ENCODE measurements at places on chromosomes 2 and 18.
A peak's percentile ranks its signal among the peaks of the same experiment; 100 is the strongest.

GRCh38 chr2:169080250-169081069 lies 11.1 kb downstream of the DHRS9 start:
- H3K36me3 ChIP-seq: no peaks in the 10 kb centered on the region
- H3K4me3 ChIP-seq: no peak overlapping the region
- DNase-seq: no peak
- no peak overlapping the region for H3K27ac ChIP-seq
- H3K4me1 ChIP-seq: no peaks in the 10 kb centered on the region
- H3K27me3 ChIP-seq: no peaks in the 10 kb centered on the region

DNA sequence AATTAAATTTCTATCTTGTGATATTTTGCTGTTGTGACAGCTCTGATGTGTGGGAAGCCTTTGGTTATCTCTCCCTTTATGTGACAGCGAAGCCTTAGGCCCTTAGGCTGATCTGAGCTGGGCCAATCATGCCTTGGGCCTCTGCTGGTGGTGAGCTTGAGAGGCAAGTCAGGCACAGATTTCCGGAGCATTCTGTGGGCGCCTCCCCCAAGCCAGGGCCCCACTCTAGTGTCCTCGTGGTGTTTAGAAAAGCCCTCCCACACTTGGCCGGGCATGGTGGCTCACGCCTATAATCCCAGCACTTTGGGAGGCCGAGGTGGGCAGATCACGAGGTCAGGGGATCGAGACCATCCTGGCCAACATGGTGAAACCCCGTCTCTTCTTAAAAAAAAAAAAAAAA lies 239.8 kb downstream of the SH3RF3 start:
- no peaks in the 10 kb centered on the region for H3K27me3 ChIP-seq
- no peak overlapping the region for H3K27ac ChIP-seq
- no peak overlapping the region for H3K4me3 ChIP-seq
- H3K36me3 ChIP-seq: no peaks in the 10 kb centered on the region
- no peak for DNase-seq

DNA sequence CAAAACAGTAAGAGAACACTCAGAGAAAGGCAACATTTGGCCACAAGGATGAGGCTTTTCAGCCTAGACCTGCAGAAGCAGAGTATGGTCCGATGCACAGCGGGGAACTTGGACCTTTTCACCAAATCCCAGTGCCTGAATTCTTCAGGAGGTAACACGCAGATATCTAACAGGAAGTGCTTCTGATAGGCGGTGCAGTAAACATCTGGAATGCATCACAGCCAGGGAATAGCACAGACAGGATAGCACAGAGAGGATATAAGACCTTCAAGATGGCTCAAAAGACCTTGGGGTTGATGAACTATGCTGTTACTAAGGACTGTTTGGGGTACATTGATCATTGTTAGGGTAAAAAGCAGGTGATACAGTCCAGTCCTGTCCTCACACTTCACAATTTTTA lies 1.7 kb downstream of the TMEM127 start:
- H3K27me3 ChIP-seq: no peaks in the 10 kb centered on the region
- H3K27ac ChIP-seq: no peak overlapping the region
- peaks cover 33% of the 10 kb centered on the region for H3K36me3 ChIP-seq
- H3K4me3 ChIP-seq: no peak overlapping the region
- peaks cover 16% of the 10 kb centered on the region for H3K4me1 ChIP-seq

- DNase-seq: peak; percentile 70
- no peak overlapping the region for H3K27ac ChIP-seq
- no peaks in the 10 kb centered on the region for H3K27me3 ChIP-seq
- no peaks in the 10 kb centered on the region for H3K4me1 ChIP-seq
These were observed 27.1 kb upstream of the ICOS start for GRCh38 chr2:203909261-203909967.

DNA sequence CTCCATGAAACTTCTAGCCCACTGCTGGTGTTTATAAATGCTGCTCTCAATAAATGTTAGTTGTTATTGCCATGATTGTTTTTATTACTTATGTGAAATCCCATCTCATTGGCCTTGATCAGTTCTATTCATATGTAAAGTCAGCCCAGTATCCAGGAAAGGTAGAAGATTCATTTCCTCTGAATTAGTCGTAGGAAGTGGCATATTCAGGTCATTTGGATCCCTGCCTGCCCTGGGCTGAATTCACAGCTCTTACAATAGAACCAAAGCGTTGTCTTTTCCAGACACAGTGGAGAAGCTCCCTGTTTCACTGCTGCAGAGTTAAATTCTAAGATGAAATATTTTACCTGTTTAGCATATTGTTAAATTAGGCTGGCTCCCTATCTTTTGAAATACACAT lies 70.3 kb downstream of the MAIP1 start:
- no peak overlapping the region for H3K27ac ChIP-seq
- no peaks in the 10 kb centered on the region for H3K4me1 ChIP-seq
- no peak overlapping the region for H3K4me3 ChIP-seq
- no peaks in the 10 kb centered on the region for H3K36me3 ChIP-seq
- H3K27me3 ChIP-seq: no peaks in the 10 kb centered on the region

GRCh38 chr2:45344071-45344470 lies 267.0 kb downstream of the SRBD1 start:
- peaks cover 1% of the 10 kb centered on the region for H3K4me1 ChIP-seq
- DNase-seq: no peak
- no peak overlapping the region for H3K4me3 ChIP-seq
- H3K27me3 ChIP-seq: no peaks in the 10 kb centered on the region
- H3K36me3 ChIP-seq: no peaks in the 10 kb centered on the region

DNA sequence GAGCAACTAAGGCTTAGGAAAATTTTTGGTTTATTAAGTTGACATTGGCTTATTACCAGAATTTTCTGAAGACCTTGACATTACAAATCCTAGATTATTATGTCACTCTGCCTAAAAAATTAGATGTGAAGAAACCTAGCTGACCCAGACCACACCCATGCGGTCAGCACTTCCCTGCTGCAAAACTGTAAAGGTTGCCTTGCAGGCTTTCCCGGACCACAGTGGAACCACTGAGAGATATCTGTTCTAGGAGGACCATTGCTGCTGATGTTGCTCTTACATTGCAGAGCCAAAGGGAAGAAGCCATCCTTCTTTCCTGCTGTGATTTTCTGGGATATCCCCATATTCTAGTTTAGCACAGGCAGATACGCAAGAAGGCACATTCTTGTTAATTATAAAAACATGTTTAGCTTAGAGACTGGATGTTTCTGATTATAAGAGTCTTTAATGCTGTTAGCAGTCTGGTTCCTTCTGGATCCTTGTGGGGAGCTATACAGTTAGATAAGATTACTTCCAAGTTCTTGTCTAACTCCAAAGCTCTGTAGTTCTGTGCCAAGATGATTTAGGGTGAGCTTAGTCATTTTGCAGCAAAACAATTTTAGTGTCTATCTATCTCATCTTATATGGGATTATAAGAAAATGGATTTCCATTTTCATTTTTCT lies 70.2 kb downstream of the AOX1 start:
- no peaks in the 10 kb centered on the region for H3K27me3 ChIP-seq
- H3K4me3 ChIP-seq: no peak overlapping the region
- no peak overlapping the region for H3K27ac ChIP-seq
- H3K36me3 ChIP-seq: no peaks in the 10 kb centered on the region
- H3K4me1 ChIP-seq: no peaks in the 10 kb centered on the region

DNA sequence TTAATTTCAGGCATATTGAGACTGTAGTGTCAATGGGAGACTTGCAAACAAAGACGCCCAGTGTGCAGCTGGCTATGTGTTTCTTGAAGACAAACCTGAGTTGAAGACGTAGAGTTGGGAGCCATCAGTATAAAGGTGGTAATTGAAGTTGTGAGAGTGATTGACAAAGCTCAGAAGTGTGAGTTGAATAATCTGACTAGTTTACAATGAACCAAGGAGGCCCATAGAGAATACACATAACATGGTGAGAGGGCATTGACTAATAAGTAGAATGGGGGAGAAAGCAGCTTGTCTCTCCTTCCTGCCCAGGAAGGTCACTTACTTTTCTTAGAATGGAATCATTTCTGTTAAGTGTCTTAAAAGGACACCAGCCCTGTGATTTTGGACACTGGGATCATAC lies 14.1 kb downstream of the SP110 start:
- no peaks in the 10 kb centered on the region for H3K36me3 ChIP-seq
- no peak overlapping the region for H3K27ac ChIP-seq
- no peaks in the 10 kb centered on the region for H3K27me3 ChIP-seq
- no peaks in the 10 kb centered on the region for H3K4me1 ChIP-seq
- H3K4me3 ChIP-seq: no peak overlapping the region

GRCh38 chr2:235730115-235730514 lies 236.3 kb downstream of the AGAP1 start:
- peaks cover 3% of the 10 kb centered on the region for H3K4me1 ChIP-seq
- H3K27me3 ChIP-seq: no peaks in the 10 kb centered on the region
- no peak overlapping the region for H3K27ac ChIP-seq
- H3K36me3 ChIP-seq: no peaks in the 10 kb centered on the region

GRCh38 chr2:84293791-84294380 lies 165.2 kb downstream of the SUCLG1 start:
- no peaks in the 10 kb centered on the region for H3K4me1 ChIP-seq
- DNase-seq: no peak
- H3K27me3 ChIP-seq: no peaks in the 10 kb centered on the region
- no peak overlapping the region for H3K4me3 ChIP-seq

DNA sequence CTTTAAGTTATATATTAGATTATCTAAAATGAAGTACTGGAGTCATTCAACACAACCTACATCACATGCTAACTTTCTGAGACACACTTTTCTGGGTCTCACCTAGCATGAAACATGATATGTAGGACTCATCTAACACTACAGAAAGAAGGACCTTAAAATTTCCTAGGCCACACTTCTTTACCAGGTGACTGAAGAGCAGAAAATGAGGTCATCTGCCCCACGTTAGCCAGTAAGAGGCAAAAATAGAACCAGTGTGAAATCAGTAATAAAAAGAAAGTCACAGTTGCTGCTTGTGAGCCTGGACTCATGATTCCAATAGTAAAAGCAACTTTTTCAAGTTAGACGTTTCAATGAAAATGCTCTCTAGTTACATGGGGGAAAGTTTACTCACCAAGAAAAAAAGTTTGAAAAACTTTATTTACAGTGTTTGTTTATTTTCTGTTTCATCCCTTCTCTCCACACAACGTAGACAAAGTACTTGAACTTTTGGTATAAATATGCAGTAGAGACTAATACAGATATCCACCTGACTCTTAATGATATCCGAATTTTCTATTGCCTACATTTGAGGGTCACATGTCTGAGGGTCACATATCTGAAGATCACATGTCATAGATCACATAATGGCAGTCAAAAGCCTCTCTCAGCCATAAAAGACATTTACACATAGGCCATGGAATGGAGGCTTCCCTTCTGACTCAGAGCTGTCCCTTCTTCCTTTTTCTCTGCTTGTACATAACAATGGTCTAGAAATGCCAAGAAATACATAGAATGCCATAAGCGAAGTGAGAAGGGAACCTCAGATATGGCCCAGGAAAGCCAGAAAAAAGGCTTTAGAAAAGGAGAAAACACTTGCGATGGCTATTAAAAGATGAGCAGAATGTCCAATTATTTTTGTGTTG lies 362.9 kb downstream of the ZEB2 start:
- H3K4me3 ChIP-seq: no peak overlapping the region
- DNase-seq: no peak
- H3K36me3 ChIP-seq: no peaks in the 10 kb centered on the region
- no peak overlapping the region for H3K27ac ChIP-seq
- H3K4me1 ChIP-seq: no peaks in the 10 kb centered on the region

GRCh38 chr2:234905547-234906265 lies 46.1 kb upstream of the SH3BP4 start:
- H3K36me3 ChIP-seq: no peaks in the 10 kb centered on the region
- H3K27ac ChIP-seq: no peak overlapping the region
- no peak overlapping the region for H3K4me3 ChIP-seq
- H3K27me3 ChIP-seq: no peaks in the 10 kb centered on the region
- peaks cover 2% of the 10 kb centered on the region for H3K4me1 ChIP-seq

DNA sequence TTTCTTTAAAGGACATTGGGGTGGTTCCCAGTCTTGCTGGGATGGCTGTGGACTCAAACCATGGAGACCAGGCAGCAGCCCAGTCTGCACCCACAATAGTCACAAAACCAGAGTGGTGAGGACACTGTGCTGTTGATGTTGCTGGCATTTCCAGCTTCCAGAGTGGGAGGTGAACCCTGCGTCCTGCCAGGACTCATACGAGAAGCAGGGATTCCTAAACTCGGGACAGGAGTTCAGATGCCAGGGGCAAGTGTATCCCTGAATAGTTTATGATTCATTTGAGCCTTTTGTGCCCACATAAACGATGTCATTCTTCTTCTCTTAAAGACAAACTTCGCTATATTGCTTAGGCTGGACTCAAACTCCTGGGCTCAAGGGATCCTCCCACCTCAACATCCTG lies 62.8 kb downstream of the TCF7L1 start:
- no peak overlapping the region for H3K27ac ChIP-seq
- no peaks in the 10 kb centered on the region for H3K4me1 ChIP-seq
- DNase-seq: no peak
- H3K27me3 ChIP-seq: no peaks in the 10 kb centered on the region
- no peaks in the 10 kb centered on the region for H3K36me3 ChIP-seq

DNA sequence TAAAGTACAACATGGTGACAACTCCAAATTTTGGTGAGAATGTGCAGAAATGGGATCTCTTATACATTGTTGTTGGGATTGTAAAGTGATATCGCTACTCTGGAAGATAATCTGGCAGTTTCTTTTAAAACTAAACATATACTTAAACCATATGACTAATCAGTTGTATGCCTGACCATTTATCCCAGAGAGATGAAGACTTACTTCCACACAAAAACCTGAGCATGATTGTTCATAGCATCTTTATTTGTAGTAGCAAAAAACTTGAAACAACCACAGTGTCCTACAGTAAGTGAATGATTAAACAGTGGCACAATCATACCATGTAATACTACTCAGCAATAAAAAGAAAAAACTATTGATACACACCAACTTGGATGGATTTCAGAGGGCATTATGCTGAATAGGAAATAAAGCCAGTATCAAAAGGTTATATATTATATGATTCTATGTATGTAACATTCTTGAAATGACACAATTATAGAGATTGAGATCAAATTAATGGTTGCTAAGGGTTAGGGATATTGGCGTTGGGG lies 47.3 kb downstream of the EPB41L5 start:
- no peak overlapping the region for H3K4me3 ChIP-seq
- no peaks in the 10 kb centered on the region for H3K36me3 ChIP-seq
- no peaks in the 10 kb centered on the region for H3K4me1 ChIP-seq
- DNase-seq: no peak
- H3K27me3 ChIP-seq: no peaks in the 10 kb centered on the region
- H3K27ac ChIP-seq: no peak overlapping the region

DNA sequence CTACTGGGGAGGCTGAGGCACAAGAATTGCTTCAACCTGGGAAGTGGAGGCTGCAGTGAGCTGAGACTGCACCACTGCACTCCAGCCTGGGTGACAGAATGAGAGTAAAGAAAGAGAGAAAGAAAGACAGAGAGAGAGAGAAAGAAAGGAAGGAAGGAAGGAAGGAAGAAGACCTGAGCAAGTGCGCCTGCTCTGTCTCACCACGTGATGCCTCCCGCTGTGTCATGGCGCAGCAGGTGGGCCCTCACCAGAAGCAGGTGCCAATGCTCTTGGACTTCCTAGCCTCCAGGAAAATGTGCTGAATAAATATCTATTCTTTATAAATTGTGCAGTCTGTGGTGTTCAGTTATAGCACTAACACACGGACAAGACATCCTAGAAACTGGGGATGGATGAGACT lies 270.0 kb downstream of the CYP26B1 start:
- peaks cover 7% of the 10 kb centered on the region for H3K4me1 ChIP-seq
- H3K36me3 ChIP-seq: no peaks in the 10 kb centered on the region
- H3K27me3 ChIP-seq: no peaks in the 10 kb centered on the region
- DNase-seq: no peak

- peaks cover 2% of the 10 kb centered on the region for H3K4me1 ChIP-seq
- DNase-seq: no peak
- H3K36me3 ChIP-seq: no peaks in the 10 kb centered on the region
- no peak overlapping the region for H3K27ac ChIP-seq
- H3K4me3 ChIP-seq: no peak overlapping the region
These were observed 1101.0 kb downstream of the DPP10 start for GRCh38 chr2:115543461-115543860.

- no peaks in the 10 kb centered on the region for H3K4me1 ChIP-seq
- H3K36me3 ChIP-seq: no peaks in the 10 kb centered on the region
- H3K27me3 ChIP-seq: no peaks in the 10 kb centered on the region
- H3K4me3 ChIP-seq: no peak overlapping the region
These were observed 99.2 kb upstream of the FOSL2 start for GRCh38 chr2:28293416-28293815.

Measured in trophoblast cell (in vitro differentiated cells and primary cell).